ENCODE measurements at places on chromosomes 2 and 18.

DNA sequence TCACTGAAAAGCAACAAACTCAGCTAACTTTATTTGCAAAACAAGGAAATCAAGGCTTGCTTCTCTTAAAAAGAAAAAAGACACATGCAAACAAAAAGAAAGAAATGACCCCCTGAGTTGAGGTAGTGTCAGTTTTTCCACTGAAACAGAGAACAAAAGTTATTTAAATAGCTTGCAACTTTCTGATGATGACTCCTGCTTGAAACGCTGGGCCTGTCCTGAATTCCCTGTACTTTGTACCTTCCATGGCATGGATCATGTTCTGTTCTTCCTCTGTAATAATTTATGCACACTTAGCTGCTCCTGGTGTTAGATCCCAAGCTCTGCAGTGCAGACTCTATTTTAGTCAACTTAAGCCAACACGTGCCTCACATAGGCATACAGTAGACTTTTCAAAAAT lies 84.0 kb downstream of the SKA1 start:
- DNase-seq = no peak

DNA sequence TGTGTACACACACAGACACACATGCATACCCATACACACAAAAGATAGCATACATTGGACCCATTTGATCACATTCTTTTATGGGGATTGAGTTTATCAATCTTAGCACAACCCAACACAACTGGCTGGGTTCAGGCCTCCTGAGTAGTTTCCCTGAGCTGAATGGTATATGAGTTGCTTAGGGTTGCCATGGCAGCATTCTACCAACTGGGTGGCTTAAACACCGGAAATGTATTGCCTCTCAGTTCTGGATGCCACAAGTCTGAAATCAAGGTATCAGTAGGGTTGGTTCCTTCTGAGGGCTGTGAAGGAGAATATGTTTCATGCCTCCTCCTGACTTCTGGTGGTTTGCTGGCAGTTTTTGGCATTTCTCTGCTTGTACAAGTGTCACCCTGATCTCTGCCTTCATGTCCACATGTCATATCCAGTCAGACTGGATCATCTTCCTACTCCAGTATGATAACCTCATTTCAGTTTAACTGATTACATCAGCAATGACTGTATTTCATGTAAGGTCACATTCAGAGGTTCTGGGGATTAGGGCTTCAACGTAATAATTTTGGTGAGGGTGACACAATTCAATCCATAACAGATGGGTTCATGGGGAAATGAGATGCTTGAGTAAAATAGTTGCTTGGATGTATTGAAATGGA lies 212.7 kb downstream of the KCNE4 start:
- DNase-seq = no peak

GRCh38 chr18:3388980-3389379 lies 61.0 kb upstream of the TGIF1 start:
- no peak for DNase-seq

DNA sequence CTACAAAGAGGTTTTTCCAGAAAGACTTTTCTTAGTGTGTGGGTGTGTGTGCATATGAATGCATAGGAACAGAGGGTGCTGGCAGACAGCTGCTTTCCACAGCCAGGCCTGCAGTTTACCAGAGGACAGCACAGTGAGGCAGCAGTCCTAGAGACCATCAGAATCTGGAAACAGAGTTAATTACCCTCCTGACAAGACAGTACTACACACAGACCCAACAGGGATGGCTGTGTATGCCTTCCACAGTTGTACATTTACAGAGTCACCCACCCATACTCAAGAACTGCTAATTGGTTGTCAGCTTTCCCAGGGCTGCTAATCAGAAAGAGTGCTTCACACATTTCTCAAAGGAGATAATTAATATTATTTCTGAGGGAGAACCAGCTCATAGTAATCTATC lies 104.7 kb downstream of the FEZ2 start:
- no peak for DNase-seq

Data from CD4-positive, alpha-beta T cell treated with Interleukin-6 for 4 hours (primary cell).